ENCODE measurements at places on chromosomes 1 and 21.

GRCh38 chr1:207649210-207649753 lies 4.3 kb downstream of the CR1L start:
- peak; percentile 51 for DNase-seq

DNA sequence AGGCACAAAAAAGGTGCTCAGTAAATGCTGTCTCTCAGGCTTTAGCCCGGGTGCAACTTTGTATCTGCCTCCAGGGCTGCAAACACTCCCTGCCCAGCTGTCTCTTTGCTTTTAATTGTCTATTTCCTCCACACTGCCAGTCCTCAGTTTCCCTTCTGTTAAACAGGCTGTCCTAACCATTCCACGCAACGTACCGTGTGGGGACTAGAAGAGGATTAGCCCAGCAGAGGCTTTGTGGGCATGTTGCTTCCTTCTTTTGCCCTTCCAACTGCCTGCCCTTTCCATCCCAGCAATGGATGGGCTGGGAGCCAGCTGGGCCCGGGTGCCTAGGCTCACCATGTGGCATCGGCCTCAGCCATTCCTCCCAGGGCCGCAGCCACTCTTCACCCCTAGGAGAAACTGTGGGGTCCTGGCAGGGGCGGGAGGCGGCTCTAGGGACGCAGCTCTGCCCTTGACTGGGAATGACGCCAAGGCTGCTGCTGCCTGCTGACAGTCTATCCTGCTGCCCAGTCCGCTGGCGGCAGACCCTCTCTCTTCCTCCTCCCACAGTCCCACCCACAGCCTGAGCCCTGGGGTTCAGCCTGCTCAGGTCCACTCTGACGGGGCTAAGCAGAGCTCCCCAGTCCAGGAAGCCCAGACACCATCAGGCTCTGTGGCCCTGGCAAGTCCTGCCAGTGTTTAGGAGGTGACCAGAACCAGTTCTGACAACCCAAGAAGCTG lies 40.6 kb upstream of the LRP8 start:
- no peak for DNase-seq

DNA sequence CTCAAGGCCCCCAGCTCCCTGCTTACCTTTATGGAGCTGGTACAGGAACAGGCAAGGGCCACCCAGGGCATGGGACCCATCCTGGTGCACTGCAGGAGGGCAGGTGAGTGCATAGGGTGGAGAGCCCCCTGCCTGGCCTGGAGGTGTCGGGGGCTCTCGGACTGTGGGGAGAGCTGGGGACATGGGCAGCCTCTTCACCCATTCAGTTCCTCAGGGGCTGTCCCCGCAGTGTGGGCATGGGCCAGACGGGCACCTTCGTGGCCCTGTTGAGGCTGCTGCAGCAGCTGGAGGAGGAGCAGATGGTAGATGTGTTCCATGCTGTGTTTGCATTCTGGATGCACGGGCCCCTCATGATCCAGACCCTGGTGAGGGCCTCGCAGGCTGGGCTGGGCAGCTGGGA lies 7.3 kb upstream of the LGR6 start:
- no peak for DNase-seq

DNA sequence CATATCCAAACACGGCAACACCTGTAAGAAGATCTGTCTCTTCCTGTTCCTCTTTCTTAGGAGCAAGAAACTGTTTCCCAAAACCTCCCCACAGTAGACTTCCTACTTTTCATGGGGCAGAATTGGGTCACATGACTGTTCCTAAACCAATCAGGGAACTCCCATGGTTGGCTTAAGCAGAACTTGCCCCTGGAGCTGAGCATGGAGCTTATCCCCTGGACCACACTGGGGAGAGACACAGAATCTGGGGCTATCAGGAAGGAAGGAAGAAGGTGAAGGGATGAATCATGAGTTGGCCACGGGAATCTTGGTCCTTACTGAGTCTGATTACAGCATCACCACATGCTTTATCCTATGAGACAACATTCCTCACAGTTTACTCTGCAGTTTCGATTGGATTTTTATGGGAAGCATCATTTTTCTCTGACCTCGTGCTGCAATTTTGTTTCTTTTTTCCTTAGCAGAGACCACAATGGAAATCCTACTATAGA lies 81.8 kb downstream of the CDC7 start:
- DNase-seq, result peak; percentile 53

DNA sequence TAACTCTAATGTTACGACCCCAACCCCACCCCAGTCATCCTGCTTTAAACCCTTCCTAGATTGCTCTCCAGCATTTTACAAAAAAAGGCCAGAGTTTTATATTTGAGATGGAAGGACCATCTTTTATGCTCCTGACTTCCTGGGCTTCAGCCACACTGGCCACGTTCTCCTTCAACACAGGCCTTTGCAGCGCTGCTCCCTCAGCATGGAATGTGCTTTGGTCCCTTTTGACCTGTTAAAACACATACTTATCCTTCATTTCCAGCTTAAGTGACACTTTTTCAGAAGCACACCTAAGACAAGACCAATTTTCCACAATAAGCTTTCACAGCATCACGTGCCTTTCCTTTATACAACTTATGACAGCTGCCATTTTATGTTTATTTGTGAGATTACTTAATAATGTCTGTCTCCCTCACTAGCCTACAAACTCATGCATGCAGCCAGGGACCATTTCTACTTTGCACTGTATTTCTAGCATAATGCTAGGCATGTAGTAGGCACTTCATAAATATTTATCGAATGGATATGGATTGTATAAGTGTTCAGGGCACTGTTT lies 34.5 kb downstream of the LHX9 start:
- DNase-seq, result no peak
